ENCODE measurements at places on chromosomes 6 and 20.
A peak's percentile ranks its signal among the peaks of the same experiment; 100 is the strongest.

GRCh38 chr20:13554706-13555105 lies 84.0 kb downstream of the TASP1 start:
- DNase-seq: no peak

DNA sequence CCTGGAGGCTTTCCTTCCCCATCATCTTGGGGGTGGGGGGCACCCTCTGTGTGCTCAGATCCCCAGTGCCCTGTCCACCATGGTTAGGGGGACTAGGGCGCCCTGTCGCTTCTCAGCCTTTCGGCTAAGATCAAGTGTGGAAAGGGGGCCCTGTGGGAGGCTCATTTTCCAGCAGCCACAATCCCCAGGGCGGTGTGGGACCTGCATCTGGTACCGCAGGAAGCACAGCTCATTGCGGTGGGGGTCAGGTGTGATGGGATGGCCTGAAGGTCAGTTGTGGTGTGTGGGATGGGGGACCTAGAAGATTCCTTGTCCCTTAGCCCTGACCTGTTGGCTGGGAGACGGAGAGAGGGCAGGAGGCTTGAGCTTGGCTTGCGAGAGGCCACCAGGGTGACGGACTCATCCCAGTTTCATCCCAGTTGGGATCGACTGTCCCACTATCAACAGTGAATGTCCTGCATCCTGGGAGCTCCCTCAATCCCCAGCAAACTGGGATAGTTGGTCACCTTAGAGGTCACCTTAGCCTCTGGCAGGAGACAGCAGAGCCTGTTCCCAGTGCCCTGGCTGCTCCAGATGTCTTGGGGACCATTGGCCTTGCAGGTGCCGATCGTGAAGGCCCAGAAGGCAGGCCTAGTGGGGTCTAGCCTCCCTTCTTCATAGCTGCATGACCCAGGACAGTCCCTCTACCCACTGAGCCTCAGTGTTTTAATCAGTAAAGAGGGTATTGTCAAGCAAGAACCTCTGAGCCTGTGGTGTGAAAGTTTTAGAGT lies 64.5 kb upstream of the PMEPA1 start:
- DNase-seq: no peak

DNA sequence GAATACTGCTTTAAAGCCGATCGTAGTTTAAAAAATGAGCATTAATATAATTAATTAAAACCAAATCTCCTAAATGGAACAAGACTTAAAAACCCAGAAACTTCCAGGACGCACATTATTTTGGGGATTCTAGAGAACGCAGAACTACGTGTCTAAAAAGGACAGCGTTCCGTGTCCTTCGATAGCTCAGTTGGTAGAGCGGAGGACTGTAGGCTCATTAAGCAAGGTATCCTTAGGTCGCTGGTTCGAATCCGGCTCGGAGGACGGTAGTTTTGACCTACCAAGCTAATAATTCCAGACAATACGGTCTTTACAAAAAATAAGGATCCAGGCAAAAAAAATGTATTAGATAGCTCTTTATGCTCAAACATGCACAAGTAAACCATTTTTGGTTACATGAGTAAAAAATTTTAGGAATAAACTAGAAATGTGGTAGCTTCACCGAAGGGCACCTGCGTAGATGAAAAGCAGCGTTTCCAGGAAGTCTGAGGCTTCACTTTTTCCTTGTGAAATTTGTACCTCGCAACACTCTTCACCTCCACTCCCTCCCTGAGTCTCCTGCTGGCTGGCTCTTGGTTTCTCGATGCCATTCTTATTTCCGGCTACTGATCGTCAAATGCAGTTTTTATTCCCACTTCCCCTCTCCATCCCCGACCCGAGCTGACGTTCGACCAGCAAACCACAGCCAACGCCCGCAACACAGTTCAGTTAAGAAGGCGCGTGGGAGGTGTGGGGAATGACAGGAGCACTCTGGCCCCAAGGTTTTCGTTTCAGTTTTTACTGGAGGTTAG lies 19.6 kb upstream of the ABT1 start:
- DNase-seq: peak; percentile 49

- DNase-seq: no peak
These were observed 36.6 kb downstream of the EZR start for GRCh38 chr6:158782432-158783166.

DNA sequence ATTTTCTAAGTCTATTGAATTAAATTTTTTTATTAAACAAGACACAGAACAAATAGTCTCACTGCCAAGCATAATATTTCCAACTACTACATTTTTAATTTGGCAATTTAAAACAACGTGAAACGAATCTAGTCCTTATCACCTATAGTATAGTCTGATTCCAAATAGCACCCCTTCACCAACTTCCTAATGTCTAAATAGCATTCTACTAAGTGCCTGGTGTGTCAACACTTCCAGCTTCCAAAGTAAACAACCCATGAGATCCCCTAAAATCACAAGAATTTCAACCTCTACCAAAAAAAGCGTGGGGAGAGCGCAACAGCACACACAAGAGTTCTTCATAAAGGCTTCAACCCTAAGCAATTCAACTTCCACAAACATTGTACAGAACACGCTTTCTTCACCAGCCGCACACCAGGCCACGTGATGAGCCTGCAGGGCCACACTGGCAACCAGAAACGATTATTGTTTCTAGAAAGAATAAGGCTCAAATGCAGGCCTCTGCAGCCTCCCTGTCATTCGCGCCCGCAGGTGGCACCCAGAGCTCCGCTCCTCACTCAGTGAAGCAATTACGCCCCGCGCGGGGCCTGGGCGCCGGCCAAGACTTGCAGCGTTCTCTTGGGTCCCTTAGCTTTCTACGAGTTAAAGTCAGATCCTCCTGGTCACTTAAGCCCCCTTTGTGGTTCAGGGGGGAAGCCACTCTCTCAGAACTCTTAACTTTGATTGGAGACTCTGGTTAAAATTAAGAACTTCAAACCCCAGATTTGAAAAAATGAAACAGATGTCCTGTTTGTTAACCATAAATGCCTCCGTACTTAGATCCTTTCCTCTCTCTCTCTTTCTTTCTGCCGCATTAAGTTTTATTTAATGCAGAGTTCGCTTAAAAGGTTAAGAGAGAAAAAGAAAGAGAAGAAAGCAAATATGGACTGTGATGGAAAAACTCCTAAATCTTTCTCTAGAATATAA lies 18.3 kb downstream of the SIM1 start:
- DNase-seq: no peak

DNA sequence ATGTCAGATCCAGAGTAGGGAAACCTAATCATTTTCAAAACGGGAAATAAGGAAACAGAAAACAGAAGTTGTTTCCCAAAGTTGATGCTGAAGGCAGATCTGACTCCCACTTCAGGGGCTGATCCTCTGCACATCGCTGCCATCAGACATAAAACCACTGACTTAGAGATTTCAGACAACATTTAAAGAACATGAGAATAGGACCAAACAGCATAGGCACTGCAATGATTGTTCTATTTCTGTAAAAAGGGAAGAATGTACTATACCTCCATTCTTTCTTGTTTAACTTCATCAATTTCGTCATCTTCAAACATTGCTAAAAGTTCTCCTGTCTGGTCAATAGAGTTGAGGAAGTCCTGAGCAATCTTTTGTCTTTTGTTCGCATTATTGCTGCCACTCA lies 324.7 kb upstream of the RUNX2 start:
- no peak for DNase-seq

- no peak for DNase-seq
These were observed 1040.0 kb upstream of the MAP3K7 start for GRCh38 chr6:91626911-91627310.

GRCh38 chr6:109299776-109300564 lies 82.3 kb downstream of the CD164 start:
- DNase-seq: no peak

DNA sequence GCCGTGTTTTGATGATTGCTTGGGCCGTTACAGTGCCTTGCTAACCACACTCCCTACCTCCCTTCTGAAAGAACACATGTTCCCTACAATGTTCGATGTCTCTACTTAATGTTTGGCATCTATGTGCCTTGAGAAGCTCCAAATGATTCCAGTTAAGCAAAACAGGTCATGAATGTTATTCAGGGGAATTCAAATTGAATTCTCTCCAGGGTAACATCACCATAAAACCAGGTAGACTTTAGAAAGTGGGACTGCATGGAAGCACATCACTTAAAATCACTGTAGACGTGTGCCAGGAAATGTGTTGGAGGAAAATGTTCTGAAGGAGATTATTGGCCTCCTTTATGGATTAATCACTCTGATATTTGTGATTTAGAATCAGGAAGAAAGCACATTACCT lies 128.1 kb downstream of the ADAT2 start:
- no peak for DNase-seq

GRCh38 chr6:105609375-105609991 lies 206.6 kb upstream of the PREP start:
- DNase-seq: no peak

- DNase-seq: no peak
These were observed 225.4 kb downstream of the CDH4 start for GRCh38 chr20:61477451-61477861.

DNA sequence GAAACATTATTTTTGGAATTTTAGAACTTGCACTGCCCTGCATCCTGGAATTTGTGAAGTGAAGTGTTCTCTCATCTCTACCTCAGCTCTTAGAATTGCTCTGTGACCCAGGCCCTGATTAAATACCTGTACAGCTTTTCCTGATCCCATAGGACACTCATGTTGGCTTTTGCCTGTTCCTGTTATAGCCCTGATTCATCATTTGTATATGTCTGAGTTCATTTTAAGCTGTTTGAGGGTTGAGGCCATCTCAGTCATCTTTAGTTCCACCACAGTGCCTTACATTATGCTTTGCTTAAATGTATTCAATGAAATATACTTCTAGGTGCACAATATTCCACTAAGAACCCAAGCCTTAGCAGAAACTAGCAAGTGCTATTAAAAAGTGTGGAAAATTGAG lies 26.4 kb downstream of the ZFAND3 start:
- DNase-seq: no peak

GRCh38 chr20:44961870-44962267 lies 1.7 kb upstream of the TOMM34 start:
- no peak for DNase-seq

- DNase-seq: peak; percentile 78
These were observed 57.6 kb upstream of the SCAF8 start for GRCh38 chr6:154675602-154676088.
